ENCODE measurements at places on chromosomes 4 and X.

GRCh38 chr4:83926950-83927349 lies 391.0 kb downstream of the GPAT3 start:
- H3K4me3 ChIP-seq = no peak overlapping the region
- no peak for DNase-seq
- no peaks in the 10 kb centered on the region for H3K36me3 ChIP-seq
- no peaks in the 10 kb centered on the region for H3K27me3 ChIP-seq
- H3K27ac ChIP-seq = no peak overlapping the region
- H3K4me1 ChIP-seq = no peaks in the 10 kb centered on the region

DNA sequence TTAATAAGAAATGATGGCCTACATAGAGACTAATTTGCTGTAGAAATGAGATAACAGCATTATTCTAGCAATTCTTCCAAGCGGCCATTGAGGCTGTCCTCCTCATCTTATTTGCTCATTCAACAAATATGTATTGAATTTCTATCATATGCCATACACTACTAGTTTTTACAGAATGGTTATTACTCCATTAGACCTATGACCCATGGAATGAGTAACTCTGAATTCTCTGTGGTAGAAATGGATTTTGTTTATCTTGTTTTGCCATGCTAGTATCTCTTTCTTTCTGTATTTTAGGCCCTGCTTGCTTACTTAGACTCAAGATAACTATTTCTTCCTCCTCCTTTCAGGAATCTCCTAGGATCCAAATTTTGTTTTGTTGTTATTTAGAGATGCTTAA lies 103.5 kb downstream of the RPA4 start:
- DNase-seq = no peak
- no peak overlapping the region for H3K27ac ChIP-seq
- H3K27me3 ChIP-seq = no peaks in the 10 kb centered on the region
- no peaks in the 10 kb centered on the region for H3K4me1 ChIP-seq
- H3K36me3 ChIP-seq = no peaks in the 10 kb centered on the region

DNA sequence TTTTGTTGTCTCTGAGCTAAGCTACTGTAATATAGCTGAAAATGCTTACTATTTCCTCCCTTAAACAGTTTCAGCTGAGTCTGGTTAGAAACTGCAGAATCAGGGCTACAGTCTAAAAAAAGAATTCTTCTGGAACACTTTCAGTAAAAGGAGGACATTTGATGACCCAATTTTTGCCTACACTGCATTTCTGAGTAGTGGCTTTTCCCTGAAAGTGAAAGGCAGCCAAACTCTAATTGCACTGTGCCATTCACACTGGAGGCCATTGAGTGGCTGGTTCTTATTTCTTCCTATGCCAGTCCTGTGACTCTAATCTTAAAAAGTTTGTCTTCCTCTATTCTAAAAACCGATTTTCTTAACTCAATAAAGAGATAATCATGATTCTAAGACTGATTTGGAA lies 526.0 kb downstream of the CFAP47 start:
- no peaks in the 10 kb centered on the region for H3K4me1 ChIP-seq
- no peaks in the 10 kb centered on the region for H3K27me3 ChIP-seq
- no peak overlapping the region for H3K4me3 ChIP-seq
- no peak for DNase-seq

- DNase-seq = no peak
- H3K36me3 ChIP-seq = no peaks in the 10 kb centered on the region
- no peak overlapping the region for H3K27ac ChIP-seq
- no peaks in the 10 kb centered on the region for H3K27me3 ChIP-seq
- H3K4me1 ChIP-seq = no peaks in the 10 kb centered on the region
- H3K4me3 ChIP-seq = no peak overlapping the region
Measured at GRCh38 chrX:82333575-82333974, 1131.7 kb downstream of the SH3BGRL start.

GRCh38 chr4:38462367-38463055 lies 201.5 kb upstream of the KLF3 start:
- H3K27ac ChIP-seq = no peak overlapping the region
- H3K4me3 ChIP-seq = no peak overlapping the region
- no peak for DNase-seq
- H3K27me3 ChIP-seq = no peaks in the 10 kb centered on the region
- no peaks in the 10 kb centered on the region for H3K4me1 ChIP-seq
- H3K36me3 ChIP-seq = no peaks in the 10 kb centered on the region

DNA sequence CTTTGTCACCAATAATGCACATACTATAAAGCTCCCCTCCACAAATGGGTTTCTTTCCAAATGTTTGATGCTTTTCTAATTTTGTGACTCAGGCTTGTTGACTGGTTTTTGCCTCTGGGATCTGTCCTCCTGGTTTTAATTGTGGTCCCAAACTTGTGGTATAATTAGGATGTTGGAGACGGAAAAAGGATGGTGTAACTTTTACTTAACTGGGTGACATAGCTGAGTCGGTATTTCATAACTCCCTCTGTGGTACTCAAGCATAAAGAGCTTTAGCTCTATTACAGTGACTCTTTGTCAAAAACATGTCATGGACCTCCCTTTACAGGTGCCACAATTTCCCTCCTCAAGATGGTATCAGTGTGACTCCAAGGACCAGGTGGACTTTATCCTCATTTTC lies 119.7 kb upstream of the RBPJ start:
- no peaks in the 10 kb centered on the region for H3K27me3 ChIP-seq
- no peaks in the 10 kb centered on the region for H3K36me3 ChIP-seq
- H3K4me1 ChIP-seq = peaks cover 16% of the 10 kb centered on the region

DNA sequence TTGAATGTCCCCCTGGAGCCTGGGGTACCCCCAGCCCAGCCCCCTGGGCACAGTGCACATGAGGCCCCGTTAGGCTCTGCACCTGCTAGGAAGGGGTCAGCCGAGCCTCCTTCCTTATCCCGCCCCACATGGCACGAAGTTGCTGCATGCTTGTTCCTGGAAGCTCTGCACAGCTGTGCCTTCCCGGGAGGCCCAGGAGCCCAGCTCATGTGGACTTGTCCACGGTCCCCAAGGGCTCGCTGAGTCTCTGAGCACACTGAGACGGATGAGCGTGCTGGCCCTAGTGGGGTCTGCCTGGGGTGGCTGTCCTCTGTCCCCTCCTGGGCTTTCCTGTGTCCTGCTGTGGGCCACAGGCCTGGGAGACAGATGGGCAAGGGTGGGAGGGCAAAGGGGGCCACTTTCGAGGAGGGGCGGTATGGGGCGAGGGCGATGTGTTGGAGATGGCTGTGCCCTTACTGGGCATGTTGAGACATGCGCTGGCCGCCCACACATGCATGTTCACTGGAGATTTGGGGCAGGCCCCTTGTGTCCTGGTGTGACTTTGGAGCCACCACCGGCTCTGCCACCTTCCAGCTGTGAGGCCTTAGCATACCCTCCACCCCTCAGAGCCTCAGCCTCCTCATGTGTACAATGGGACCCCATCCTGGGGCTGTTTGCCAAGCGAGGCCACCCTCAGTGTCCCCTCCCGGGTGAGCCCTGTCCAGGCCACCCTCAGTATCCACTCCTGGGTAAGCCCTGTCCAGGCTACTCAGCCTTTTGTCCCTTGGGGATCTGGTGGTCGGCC lies 237.6 kb downstream of the AFAP1 start:
- H3K4me3 ChIP-seq = no peak overlapping the region
- H3K27me3 ChIP-seq = no peaks in the 10 kb centered on the region
- peaks cover 6% of the 10 kb centered on the region for H3K4me1 ChIP-seq
- no peaks in the 10 kb centered on the region for H3K36me3 ChIP-seq
- no peak overlapping the region for H3K27ac ChIP-seq
- no peak for DNase-seq

DNA sequence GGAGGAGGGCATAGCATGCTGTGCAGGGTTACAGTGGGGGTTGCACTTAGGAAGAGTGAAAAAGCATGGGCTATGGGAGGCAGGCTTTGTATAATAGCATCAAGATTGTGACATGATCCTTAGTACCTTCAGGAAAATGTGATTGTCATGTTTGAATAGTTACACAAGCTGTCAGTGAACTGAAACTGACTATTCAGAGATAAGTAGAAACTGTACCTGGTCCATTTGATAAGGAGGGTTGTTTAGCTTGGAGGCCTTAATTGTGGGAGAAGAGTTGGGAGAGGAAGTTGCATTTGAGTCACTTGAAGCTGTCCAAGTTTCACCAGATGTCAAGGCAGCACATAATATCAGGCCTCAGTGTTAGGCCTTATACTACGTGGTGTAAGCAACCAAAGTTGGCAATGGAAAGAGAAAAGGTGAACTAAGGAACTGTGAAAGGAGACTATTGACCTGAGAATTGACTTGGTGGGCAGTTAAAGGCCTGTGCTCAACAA lies 85.0 kb downstream of the TEX13C start:
- H3K36me3 ChIP-seq = no peaks in the 10 kb centered on the region
- no peaks in the 10 kb centered on the region for H3K4me1 ChIP-seq

GRCh38 chr4:138085736-138086305 lies 156.3 kb downstream of the SLC7A11 start:
- H3K36me3 ChIP-seq = no peaks in the 10 kb centered on the region
- H3K4me3 ChIP-seq = no peak overlapping the region
- H3K27me3 ChIP-seq = no peaks in the 10 kb centered on the region

DNA sequence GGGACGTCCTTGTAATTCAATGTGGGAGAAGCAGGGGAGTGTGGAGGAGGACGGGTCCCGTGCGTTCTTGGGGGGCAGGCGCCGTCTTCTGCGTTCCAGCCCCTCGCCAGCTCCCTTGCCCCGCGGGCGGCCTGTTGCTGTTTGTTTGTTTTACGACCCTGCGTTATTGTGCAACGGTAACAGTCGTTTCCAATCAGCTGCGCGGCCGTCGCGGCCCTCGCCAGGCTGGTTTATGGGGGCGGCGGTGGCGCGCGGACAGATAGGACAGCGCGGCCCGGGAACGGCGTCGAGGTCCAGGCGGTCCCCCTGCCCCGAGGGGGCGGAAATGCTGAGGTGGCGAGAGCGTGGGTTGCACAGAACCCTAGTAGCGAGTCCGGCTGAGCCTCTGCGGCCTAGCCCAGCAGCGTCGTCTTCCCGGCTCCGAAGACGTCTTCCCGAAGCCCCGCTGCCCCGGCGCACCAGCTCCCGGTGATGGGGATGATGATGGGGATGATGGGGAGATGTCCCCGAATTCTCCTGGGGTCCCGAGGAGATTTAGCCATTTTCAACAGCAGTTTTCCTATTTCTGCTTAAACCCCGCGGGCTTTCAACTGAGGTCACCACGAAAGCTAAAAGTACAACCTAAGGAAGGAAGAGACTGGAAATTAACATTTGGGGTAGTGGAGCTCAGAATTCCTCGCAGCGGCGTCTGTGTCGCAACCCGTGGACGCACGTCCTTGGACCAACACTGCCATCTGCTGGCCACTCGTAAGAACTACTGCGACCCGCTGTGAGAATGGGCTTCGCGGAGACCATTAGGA lies 4.8 kb downstream of the PDGFRA start:
- peaks cover 42% of the 10 kb centered on the region for H3K27me3 ChIP-seq
- H3K4me1 ChIP-seq = no peaks in the 10 kb centered on the region
- H3K4me3 ChIP-seq = peak overlapping the region; percentile 19
- H3K36me3 ChIP-seq = no peaks in the 10 kb centered on the region

- H3K27ac ChIP-seq = no peak overlapping the region
- no peaks in the 10 kb centered on the region for H3K36me3 ChIP-seq
- no peaks in the 10 kb centered on the region for H3K4me1 ChIP-seq
- no peak for DNase-seq
- H3K4me3 ChIP-seq = no peak overlapping the region
Measured at GRCh38 chrX:39936886-39937770, 160.6 kb downstream of the BCOR start.

DNA sequence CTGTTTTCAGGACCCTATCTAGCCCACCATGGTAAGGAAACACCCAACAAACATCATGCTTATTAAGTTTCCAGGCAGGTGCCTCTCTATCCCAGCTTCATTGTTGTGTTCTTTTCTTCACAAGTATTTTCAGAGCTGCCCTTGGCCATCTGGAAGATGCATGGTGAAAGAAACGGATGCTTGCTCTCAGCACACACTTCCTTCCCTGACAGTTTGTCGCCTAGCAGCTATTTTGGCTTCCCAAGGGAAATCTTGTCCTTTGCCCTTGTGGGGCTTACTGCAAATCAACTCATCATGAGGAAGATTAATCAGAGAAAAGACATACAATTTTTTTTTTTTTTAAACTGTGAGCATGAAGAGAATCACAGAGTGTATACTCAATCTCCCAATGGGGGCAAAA lies 128.8 kb downstream of the ASMT start:
- no peaks in the 10 kb centered on the region for H3K4me1 ChIP-seq
- no peaks in the 10 kb centered on the region for H3K36me3 ChIP-seq
- no peak overlapping the region for H3K4me3 ChIP-seq
- no peak for DNase-seq
- H3K27ac ChIP-seq = no peak overlapping the region

- no peak for DNase-seq
- H3K36me3 ChIP-seq = no peaks in the 10 kb centered on the region
- H3K27ac ChIP-seq = no peak overlapping the region
- no peaks in the 10 kb centered on the region for H3K27me3 ChIP-seq
- no peak overlapping the region for H3K4me3 ChIP-seq
Measured at GRCh38 chrX:106619797-106620196, 8.0 kb downstream of the RADX start.

DNA sequence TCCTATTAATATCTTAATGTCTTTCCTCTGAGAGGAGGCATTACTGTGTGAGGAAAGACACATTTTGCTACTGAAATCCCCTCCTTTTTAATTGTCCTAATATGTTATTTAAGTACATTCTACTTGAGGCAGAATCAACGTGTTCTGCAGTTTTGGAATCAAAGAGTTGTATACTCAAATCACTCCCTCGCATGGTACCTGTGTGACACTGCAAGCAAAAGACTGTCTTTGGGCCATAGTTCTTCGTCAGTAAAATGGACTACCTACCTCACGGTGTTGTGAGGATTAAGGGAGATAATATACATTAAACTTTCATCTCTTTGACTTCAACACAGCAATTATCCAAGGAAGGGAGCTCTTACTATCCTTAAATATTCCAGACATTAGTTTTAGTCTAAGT lies 61.5 kb downstream of the TIGD2 start:
- H3K27ac ChIP-seq = no peak overlapping the region
- DNase-seq = no peak
- no peak overlapping the region for H3K4me3 ChIP-seq
- H3K27me3 ChIP-seq = no peaks in the 10 kb centered on the region
- H3K36me3 ChIP-seq = no peaks in the 10 kb centered on the region

DNA sequence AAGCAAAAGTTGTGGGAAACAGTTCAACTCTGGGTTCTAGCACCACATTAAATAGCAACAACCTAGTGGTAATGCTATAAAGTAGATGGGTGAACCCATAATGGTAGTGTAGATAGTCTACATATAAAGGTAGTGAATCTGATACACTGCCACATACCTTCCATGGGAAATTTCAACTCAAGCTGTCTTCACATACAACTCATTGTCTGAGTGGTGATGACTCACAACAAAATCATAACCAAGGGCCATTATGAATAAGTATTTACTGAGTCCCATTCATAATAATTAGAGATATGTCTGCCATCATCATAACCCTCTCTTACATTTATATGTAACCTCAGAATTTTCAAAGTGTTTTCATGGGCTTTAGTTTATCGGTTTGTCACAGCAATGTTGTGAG lies 34.8 kb downstream of the EGF start:
- no peaks in the 10 kb centered on the region for H3K27me3 ChIP-seq
- H3K36me3 ChIP-seq = no peaks in the 10 kb centered on the region
- H3K4me1 ChIP-seq = peaks cover 5% of the 10 kb centered on the region

- H3K4me3 ChIP-seq = no peak overlapping the region
- no peak overlapping the region for H3K27ac ChIP-seq
- H3K4me1 ChIP-seq = no peaks in the 10 kb centered on the region
- no peak for DNase-seq
- peaks cover 32% of the 10 kb centered on the region for H3K27me3 ChIP-seq
Measured at GRCh38 chrX:148498067-148498466, 2.4 kb upstream of the AFF2 start.
